Glutamatergic neuron (in vitro differentiated cells): ENCODE measurements at places on chromosomes 1 and 21. TPM values are rescaled to one million over a fixed set of nuclear protein-coding genes. Genes with fewer than 3 reads are reported as not detected.

GRCh38 chr1:55067022-55067778 is 27.9 kb downstream of the PCSK9 start:
- H3K4me1 ChIP-seq = peaks cover 12% of the 10 kb centered on the region
- no peak for DNase-seq
- H3K36me3 ChIP-seq = peaks cover 5% of the 10 kb centered on the region
- no peak overlapping the region for H3K27ac ChIP-seq
- peaks cover 14% of the 10 kb centered on the region for H3K27me3 ChIP-seq
- H3K4me3 ChIP-seq = no peak overlapping the region

DNA sequence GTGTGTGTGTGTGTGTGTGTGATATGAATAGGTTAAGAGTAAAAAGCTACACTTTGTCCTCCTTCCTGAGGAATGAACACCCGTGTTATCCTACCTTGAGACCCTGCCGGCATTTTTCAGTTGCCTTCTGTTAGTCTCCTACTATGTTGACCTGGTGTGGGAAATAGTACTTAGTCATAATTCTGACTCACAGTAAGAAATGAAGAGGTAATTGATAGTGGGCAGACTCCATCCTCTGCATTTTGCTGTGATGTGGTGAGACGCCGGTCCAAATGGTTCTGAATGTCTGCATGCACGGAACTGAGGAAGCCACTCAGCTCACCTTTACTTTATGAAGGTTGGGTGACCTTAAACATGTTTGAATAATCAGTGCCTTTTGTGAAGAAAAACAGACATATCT is 12.6 kb downstream of the CD101 start:
- no peak for DNase-seq

- H3K4me3 ChIP-seq = no peak overlapping the region
- H3K27me3 ChIP-seq = peaks cover 2% of the 10 kb centered on the region
- H3K36me3 ChIP-seq = no peaks in the 10 kb centered on the region
- H3K27ac ChIP-seq = no peak overlapping the region
- H3K4me1 ChIP-seq = no peaks in the 10 kb centered on the region
These were observed 11.3 kb downstream of the NBPF3 start for GRCh38 chr1:21451212-21451611.

DNA sequence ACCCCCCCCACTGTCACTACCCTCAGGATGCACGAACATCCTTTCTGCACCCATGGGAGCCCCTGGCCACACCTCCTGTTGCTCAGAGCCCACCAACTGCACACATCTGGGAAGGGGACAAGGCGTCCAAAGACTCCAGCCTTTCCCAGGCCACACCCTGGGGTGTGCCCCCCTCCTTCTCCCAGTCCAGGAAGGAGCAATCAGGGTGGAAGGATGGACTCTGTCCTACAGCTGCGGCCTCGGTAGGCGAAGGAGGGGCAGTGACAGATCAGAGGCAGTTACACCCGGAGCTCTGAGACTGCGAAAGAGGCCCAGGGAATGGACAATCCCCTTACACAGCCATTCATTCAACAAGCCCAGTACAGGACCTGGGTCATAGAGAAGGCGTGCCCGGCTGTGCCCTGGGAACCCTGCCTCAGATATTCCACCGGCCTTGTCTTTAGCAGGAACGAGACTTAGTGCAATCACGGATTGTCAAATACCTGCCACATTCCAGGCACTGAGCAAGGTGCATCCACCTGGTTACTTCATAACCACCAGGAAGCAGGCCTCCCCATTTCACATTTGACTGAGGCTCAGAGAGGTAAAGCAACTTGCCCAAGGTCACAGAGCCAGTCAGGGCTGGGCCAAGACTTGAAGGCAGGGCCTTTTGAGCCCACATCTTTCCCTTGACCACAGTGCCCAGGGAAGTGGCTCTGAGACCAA is 9.4 kb downstream of the HSPG2 start:
- no peak overlapping the region for H3K4me3 ChIP-seq
- peaks cover 2% of the 10 kb centered on the region for H3K27me3 ChIP-seq
- DNase-seq = no peak

- peaks cover 1% of the 10 kb centered on the region for H3K27me3 ChIP-seq
- H3K4me1 ChIP-seq = peaks cover 9% of the 10 kb centered on the region
- no peak overlapping the region for H3K27ac ChIP-seq
- H3K4me3 ChIP-seq = no peak overlapping the region
- no peaks in the 10 kb centered on the region for H3K36me3 ChIP-seq
These were observed 30.8 kb downstream of the AK2 start for GRCh38 chr1:33005838-33006421.

- H3K36me3 ChIP-seq = no peaks in the 10 kb centered on the region
- peaks cover 9% of the 10 kb centered on the region for H3K4me1 ChIP-seq
- H3K27ac ChIP-seq = no peak overlapping the region
These were observed 264.9 kb upstream of the PLXNA2 start for GRCh38 chr1:208509072-208509471.

DNA sequence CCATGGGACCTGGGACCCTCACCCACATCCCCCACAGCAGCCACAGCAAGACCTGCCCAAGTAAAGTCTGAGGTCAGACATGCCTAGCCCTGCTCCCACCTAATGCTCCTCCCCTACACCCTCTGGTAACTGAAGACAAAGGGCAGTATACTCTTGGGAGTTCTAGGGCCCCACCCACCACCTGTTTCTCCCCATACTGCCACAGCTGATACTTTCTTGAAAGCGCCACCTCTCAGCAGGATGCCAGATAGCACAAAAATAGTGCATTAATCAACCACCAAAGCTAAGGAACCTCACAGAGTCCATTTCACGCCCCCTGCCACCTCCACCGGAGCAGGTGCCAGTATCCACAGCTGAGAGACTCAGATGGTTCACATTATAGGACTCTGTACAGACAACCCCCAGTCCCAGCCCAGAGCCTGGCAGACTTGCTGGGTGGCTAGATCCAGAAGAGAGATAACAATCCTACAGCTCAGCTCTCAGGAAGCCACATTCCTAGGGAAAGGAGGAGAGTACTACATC is 238.1 kb downstream of the LRRC40 start:
- H3K27me3 ChIP-seq = peaks cover 4% of the 10 kb centered on the region
- no peaks in the 10 kb centered on the region for H3K4me1 ChIP-seq
- H3K36me3 ChIP-seq = peaks cover 9% of the 10 kb centered on the region
- no peak overlapping the region for H3K27ac ChIP-seq
- no peak for DNase-seq

GRCh38 chr1:200445213-200445612 is 35.4 kb upstream of the ZNF281 start:
- H3K27ac ChIP-seq = no peak overlapping the region
- no peak for DNase-seq
- no peaks in the 10 kb centered on the region for H3K36me3 ChIP-seq

GRCh38 chr1:193259636-193260035 is 73.2 kb upstream of the B3GALT2 start:
- no peaks in the 10 kb centered on the region for H3K36me3 ChIP-seq
- no peak for DNase-seq
- no peak overlapping the region for H3K27ac ChIP-seq
- no peak overlapping the region for H3K4me3 ChIP-seq

- no peak overlapping the region for H3K4me3 ChIP-seq
- peaks cover 9% of the 10 kb centered on the region for H3K4me1 ChIP-seq
- peaks cover 10% of the 10 kb centered on the region for H3K27me3 ChIP-seq
- peaks cover 5% of the 10 kb centered on the region for H3K36me3 ChIP-seq
- H3K27ac ChIP-seq = no peak overlapping the region
These were observed 4.3 kb upstream of the IPO13 start for GRCh38 chr1:43942411-43942810.

Gene LMX1A
- total RNA-seq = not detected

- H3K36me3 ChIP-seq = no peaks in the 10 kb centered on the region
- peaks cover 6% of the 10 kb centered on the region for H3K4me1 ChIP-seq
- H3K27ac ChIP-seq = no peak overlapping the region
These were observed 14.7 kb upstream of the COL18A1 start for GRCh38 chr21:45390121-45390751.

Gene TMEM52
- total RNA-seq = 5.4 TPM

- H3K36me3 ChIP-seq = no peaks in the 10 kb centered on the region
- H3K27ac ChIP-seq = no peak overlapping the region
- H3K4me1 ChIP-seq = no peaks in the 10 kb centered on the region
- no peak overlapping the region for H3K4me3 ChIP-seq
These were observed 13.0 kb downstream of the LRRC38 start for GRCh38 chr1:13500806-13501205.

- H3K36me3 ChIP-seq = no peaks in the 10 kb centered on the region
- peaks cover 10% of the 10 kb centered on the region for H3K4me1 ChIP-seq
- no peak overlapping the region for H3K27ac ChIP-seq
- H3K27me3 ChIP-seq = no peaks in the 10 kb centered on the region
- H3K4me3 ChIP-seq = peak overlapping the region; percentile 93
These were observed 45.3 kb upstream of the PODN start for GRCh38 chr1:53016705-53017104.

DNA sequence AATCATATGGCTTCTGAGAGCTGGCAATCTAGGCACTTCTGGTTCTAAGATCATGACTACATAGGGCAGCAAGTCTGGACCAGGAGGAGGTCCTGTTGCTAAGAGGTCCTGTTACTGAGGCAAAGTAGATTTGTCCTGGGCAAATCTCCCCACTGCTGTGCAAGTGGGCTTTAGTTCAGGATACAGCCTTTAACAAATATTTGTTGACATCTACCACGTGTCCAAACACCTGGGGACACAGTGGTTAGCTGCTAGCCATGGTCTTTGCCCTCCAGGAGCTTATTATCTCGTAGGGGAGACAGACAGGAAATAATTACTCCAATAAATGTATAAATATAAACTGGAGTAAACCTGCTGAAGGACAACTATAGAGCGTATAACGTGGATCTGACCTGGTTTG is 3.2 kb downstream of the CGN start:
- peaks cover 13% of the 10 kb centered on the region for H3K27me3 ChIP-seq
- H3K36me3 ChIP-seq = no peaks in the 10 kb centered on the region
- H3K4me3 ChIP-seq = no peak overlapping the region
- no peak for DNase-seq
- no peak overlapping the region for H3K27ac ChIP-seq

Gene C1orf210
- not detected for total RNA-seq

Gene REN
- not detected for total RNA-seq

Gene JMJD4
- 26.6 TPM for total RNA-seq

GRCh38 chr1:223341121-223341520 is 22.9 kb downstream of the SUSD4 start:
- peaks cover 4% of the 10 kb centered on the region for H3K27me3 ChIP-seq
- H3K36me3 ChIP-seq = no peaks in the 10 kb centered on the region
- H3K27ac ChIP-seq = peak overlapping the region; percentile 65
- peak; percentile 69 for DNase-seq
- H3K4me1 ChIP-seq = peaks cover 54% of the 10 kb centered on the region
- H3K4me3 ChIP-seq = peak overlapping the region; percentile 68

Gene JTB
- 48.6 TPM for total RNA-seq

DNA sequence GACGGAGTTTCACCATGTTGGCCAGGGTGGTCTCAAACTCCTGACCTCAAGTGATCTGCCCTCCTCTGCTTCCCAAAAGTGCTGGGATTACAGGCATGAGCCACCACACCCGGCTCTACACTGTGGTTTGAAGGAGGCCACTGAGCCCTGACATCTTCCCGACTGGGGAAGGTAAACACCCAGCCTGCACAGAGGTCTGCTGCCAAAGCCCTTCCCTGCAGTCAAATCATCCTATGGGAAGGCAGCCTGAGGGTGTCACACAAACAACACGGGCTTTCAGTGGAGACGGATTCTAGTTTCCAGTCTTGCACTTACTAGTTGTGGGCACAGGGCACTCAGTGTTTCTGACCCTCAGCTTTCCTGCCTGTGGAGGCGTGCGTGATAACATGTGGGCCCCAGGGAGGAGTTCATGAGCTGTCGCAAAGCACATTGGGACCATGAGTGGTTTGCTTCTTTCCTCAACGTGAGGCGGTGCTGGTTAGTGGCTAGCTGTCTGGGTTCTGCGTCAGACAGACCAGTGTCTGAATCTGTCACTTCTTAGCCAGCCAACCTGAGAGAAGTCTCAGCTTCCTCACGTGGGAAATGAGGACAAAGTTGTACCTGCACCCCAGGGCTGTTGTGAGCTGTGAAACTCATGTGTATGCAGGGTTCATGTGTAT is 21.5 kb upstream of the OPRD1 start:
- H3K4me1 ChIP-seq = peaks cover 10% of the 10 kb centered on the region
- no peak overlapping the region for H3K27ac ChIP-seq
- H3K27me3 ChIP-seq = peaks cover 4% of the 10 kb centered on the region
- DNase-seq = no peak
- no peaks in the 10 kb centered on the region for H3K36me3 ChIP-seq
- no peak overlapping the region for H3K4me3 ChIP-seq

Gene HCN3
- 30.5 TPM for total RNA-seq

DNA sequence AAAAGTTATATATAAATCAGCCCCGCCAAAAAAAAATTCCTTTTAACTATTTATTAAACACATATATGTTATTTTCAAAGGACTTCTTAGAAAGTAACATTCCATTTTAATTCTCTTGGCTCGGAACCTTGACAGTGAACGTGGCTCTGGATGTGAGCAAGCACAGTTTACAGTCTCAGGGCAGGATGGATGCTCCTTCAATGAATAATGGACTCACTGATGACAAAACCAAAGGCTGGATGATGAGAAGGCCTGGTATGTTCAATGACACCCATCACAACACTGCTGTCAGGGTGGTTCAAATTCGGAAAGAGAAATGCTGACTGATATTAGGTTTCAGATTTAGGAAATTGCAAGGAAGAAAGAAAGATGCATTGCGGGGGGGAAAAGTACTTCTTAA is 148.8 kb downstream of the SIPA1L2 start:
- peaks cover 4% of the 10 kb centered on the region for H3K27me3 ChIP-seq
- no peak overlapping the region for H3K27ac ChIP-seq
- DNase-seq = no peak
- H3K4me3 ChIP-seq = no peak overlapping the region
- H3K36me3 ChIP-seq = no peaks in the 10 kb centered on the region
- peaks cover 27% of the 10 kb centered on the region for H3K4me1 ChIP-seq

GRCh38 chr1:41021526-41022308 is at the start of gene SLFNL1:
Gene SLFNL1 (minus strand): TSS chr1:41021725. CDS start chr1:41020660, 1,065 bp downstream.
- H3K27ac ChIP-seq = peak within 1 kb of the TSS; percentile 38
- peaks cover 21% of the 10 kb centered on the region for H3K4me1 ChIP-seq
- no peak within 1 kb of the TSS for H3K4me3 ChIP-seq
- no peaks in the 10 kb centered on the region for H3K36me3 ChIP-seq

- H3K27ac ChIP-seq = no peak overlapping the region
- H3K4me1 ChIP-seq = peaks cover 4% of the 10 kb centered on the region
- no peaks in the 10 kb centered on the region for H3K36me3 ChIP-seq
- peaks cover 4% of the 10 kb centered on the region for H3K27me3 ChIP-seq
These were observed 43.6 kb upstream of the SYNC start for GRCh38 chr1:32746130-32746529.

- H3K27ac ChIP-seq = peak overlapping the region; percentile 10
- H3K4me1 ChIP-seq = peaks cover 15% of the 10 kb centered on the region
- H3K27me3 ChIP-seq = peaks cover 12% of the 10 kb centered on the region
- peaks cover 5% of the 10 kb centered on the region for H3K36me3 ChIP-seq
These were observed 20.7 kb downstream of the TRIM62 start for GRCh38 chr1:33161061-33161681.
